ENCODE measurements at places on chromosomes 13 and 19.

DNA sequence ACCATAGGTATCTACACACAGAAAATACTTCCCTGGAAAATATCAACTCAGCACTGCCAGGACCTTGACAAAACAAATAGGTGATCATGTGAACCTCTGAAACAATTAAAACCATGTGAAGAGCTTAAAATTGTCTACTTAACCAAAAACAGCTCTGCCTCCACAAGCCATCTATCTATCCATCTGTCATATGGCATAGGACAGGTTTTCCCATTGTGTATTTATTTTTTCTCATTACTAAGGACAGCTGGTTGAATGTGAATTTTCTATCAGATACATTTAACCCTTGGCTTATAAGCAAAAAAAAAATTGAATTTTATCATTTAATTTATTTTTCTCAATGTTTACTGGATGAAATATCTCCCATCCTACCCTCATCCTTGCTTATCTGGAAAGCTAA lies 279.5 kb downstream of the PCDH9 start:
- DNase-seq, result no peak

GRCh38 chr19:33216198-33216830 lies 9.3 kb downstream of the SLC7A10 start:
- DNase-seq, result no peak

- no peak for DNase-seq
Observed at GRCh38 chr13:38674208-38674607, 12.7 kb upstream of the FREM2 start.

DNA sequence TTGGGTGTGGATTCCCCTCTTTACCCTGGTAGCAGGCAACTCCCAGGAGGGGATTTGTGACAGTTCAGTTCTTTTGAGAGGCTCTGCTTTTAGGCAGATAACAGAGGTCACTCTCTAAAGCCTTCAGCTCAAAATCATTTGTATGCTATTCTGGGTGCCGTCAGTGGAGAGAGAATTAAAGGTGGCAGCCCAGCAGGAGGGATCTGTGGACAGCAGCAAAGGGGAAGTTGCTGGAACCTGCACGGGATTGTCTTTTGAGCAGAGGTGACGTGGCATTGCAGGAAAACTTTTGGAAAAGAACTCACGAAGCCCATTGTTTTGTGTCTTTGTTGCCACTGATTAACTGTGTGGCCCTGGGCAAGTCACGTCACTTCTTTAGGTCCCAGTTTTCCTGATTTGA lies 62.4 kb upstream of the C1QTNF9 start:
- DNase-seq, result no peak
